Substantia nigra (tissue), 51 donors: ENCODE measurements at places on chromosomes 12 and 14.
A peak's percentile ranks its signal among the peaks of the same experiment; 100 is the strongest.

DNA sequence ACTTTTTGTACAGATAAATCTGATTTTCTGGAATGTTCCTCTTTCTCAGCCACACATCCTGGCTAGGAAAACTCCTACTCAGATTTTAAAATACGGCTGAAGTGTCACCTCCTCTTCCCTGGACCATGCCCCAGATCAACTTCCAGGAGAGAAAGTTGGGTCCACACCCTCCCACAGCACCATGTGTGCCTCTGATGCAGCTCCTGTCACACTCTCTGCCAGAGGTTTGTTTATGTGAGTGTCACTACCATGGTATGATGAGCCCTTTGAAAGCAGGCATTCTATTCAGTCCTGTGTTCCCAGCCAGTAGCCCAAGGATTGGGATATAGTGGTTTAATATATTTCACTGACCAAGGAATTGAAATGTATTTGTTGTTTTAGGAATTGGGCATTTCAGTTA, 287.2 kb upstream of the ATP2B1 start:
- no peak for DNase-seq

DNA sequence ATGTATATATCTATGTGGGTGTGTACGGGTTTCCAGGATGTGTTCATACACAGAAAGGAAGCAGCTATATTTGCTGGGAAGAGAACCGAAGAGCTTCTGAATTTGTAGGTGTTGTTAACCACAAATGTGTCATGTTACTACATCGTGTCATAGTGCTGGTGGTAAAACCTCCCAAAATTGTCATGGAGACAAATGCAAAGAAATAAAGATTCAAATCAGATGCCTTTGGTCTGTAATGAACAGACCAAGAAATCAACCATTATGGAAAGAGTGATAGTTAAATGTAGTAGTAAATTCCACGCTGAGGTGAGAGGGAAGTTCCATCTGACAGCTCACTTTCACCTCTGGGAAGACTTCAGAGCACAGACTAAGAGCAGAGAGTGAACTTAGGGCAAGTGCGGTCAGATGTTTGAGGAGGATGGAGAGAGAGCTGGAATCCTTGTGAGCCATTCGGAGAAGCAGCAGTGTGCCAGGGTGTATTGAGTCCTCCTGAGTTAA, 487.5 kb downstream of the TMEM121 start:
- DNase-seq = no peak

GRCh38 chr12:51798501-51798900, 50.0 kb downstream of the FIGNL2 start:
- no peak for DNase-seq

GRCh38 chr12:73612551-73612950, 925.1 kb upstream of the ATXN7L3B start:
- no peak for DNase-seq

- DNase-seq = no peak
Observed at GRCh38 chr12:82682851-82683261, 3.9 kb upstream of the TMTC2 start.

GRCh38 chr14:105168496-105168978, at the start of gene JAG2:
JAG2 (minus strand) TSS chr14:105168776; CDS start chr14:105168420, 356 bp downstream.
- peak; percentile 6 for DNase-seq

DNA sequence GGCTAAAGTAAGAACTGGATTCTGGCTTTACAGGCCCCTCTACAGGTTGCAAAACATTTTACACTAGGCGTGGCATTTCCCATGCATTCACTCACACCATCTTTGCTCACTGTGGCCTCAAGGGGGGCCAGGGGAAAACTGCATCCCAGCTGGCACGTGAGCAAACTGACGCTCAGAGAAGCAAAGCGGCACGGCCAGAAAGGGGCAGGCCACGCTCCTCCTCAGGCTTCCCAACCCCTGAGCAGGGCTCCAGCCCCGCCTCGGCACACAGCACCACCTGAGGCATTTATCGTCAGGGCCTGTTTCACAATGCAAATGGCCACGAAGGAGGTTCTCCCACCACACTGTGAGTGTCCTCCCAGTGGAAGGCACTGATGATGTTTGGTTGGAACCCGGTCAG, 90.8 kb downstream of the BCL11B start:
- DNase-seq = no peak

- DNase-seq = no peak
Observed at GRCh38 chr14:104393199-104393897, 186.2 kb upstream of the C14orf180 start.

DNA sequence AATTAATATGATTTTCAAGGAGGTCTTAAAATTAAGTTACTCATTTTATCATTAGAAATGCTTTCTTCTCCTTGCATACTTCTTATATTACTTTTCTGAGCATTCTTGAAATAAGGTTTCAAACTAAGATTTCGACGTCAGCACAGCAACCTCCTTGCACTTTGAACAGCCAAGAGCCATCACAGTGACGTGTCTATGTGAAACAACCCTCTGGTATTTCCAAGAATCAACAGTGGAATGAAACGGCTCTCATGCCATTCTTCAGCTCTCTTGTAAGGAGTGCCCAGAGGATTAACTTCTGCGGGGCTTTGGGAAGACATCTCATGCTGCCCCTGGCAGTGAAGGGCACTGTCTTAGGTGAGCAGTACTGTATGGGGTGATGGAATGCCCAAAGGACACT, 109.2 kb downstream of the EFCAB11 start:
- DNase-seq = no peak

DNA sequence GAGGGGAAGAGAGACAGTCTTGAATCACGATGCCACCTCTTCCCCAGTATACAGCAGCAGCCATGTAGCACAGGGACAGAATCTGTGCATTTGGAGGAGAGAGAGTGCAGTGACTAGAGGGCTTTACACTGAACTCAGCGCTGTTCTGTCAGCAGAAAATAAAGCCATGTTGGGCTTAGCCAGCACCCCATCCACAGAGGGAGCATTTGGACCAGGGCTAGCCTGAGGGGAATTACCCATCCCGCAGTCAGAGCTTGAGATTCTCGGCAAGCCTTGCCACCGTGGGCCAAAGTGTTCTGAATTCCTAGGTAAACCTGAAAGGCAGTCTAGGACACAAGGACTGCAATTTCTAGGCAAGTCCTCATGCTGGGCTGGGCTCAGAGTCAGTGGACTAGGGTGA, 120.4 kb upstream of the CNOT2 start:
- DNase-seq = no peak

- DNase-seq = no peak
Observed at GRCh38 chr12:130661486-130662255, 54.4 kb downstream of the RIMBP2 start.

GRCh38 chr14:104855532-104856090, 9.5 kb upstream of the CEP170B start:
- no peak for DNase-seq

DNA sequence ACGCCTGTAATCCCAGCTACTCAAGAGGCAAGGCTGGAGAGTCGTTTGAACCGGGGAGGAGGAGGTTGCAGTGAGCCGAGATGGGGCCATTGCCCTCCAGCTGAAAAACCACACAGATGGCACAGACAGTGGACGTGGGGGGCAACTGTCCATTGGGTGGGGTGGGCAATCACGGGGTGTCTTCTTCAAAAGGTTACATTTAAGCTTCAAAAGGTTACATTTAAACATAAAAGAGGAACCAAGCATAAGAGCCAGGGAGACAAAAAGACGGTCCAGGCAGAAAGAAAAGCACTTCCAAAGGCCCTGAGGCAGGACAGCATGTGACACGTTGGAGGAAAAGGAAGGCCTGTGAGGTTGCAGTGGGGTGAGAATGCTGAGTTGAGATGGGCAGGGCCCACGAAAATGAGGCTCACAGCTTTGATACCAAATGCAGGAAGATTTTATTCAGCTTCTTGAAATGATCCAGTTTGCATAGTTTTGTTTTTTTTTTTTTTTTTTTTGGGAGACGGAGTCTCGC, 10.7 kb downstream of the SCARB1 start:
- DNase-seq = no peak

- DNase-seq = no peak
Observed at GRCh38 chr12:55663391-55663790, 26.7 kb downstream of the OR10P1 start.

DNA sequence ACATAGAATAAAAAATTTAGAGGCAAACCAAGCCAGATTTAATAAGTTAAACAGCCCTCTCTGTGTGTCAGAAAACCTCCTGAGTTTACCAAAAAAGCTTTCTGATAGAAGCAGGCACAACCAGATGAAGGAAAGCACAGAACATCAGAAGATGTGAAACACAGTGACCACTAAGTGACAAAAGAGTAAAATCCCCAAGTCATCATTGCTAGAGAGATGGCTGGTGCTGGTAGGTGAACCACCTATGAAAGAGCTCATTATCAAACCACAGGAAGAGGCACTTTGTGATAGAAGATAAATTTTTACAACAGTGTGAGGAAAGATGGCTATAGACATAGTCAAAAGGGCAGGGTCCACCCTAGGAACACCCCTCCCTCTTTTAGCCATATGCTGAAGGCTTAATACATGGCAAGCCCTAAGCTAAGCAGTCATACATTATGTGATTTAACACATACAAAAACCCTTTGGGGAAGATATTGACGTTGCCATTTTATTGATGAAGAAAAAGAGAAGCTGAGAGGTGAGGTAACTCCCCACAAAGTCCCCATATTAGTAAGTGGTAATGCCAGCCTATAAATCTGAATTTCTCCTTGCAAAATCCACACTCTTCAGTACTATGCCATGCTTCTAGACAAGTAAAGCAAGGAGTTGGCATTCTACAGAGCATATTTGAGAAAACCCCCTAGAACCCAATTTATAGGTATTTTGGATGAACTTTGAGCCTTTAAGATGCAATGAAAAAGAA, 449.9 kb downstream of the LRIG3 start:
- no peak for DNase-seq

DNA sequence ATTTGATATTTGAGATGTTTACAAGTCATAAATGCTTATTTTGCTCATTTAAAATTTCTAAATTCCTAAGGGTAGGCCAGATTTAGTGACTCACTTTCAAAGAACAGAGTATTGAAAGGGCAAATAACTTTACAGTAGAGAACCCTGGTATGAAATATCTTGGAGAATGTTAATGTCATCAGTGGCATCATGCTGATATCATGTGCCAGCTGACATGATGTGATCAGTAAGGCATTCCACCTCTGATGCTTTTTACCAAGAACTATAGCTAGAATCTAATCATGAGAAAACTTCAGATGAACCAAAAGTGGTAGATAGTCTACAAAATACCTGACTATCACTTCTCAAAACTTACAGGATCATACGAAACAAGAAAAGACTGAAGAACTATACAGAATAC, 2.9 kb upstream of the FLRT2 start:
- no peak for DNase-seq

DNA sequence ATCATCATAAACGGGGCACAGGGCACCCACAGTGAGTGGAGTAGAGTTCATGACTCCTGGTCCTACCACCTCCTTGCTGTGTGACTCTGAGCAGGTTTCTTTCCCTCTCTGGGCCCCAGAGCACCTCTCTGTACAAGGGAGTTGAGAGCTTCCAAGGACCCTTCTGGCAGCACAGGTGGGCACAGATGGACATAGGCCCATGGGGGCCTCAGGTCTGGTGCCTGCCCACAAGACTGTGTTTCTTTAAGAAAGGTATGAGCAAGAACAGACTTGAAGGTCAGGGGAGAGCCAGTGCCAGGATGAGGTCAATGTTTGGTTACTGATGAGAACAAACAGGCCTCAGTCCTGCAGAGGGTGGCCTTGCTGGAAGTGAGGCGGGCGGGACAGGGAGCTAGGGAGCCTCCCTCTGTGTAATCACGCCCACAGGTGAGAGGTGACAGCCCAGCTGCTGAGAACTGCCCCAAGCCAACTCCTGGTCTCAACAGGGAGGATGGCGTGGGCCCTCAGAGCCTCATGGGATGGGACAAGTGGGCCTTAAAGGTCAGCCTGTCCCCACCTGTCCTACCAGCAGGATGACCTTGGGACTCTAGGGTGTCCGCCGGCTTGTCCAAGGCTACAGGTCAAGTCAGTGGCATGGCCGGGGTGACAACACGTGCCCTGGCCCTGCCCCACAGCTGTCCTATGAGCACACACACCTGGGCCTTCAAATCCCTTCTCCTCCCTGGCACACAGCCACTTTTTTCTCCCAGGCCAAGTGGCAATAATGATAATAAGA, 49.1 kb downstream of the CCDC85C start:
- no peak for DNase-seq

GRCh38 chr14:60014402-60014801, 77.3 kb upstream of the PCNX4 start:
- no peak for DNase-seq

DNA sequence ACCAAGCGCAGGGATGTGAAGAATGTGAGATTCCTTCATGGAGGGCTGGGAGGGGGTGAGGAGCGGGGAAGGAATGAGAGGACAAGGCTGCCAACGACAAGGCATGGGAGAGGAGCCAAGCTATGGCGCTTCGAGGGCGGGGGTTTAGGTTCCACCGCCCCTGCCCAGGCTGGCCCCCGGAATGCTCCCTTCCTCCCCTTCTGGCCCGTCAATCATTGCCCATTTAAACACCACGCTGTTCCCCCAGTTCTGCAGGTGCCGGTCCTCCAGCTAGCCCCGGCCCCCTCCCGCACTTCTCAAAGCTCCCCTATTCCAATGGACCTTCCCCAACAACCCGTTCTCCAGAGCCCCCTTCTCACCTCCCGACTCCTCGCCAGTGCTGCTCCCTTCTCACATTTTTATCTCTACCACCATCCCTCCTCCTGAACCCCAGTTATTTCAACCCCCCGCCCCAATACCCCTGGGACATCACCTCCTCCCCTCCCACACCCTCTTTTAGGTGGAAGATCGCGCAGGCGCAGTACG, 428 bp downstream of the RNF41 start:
- DNase-seq = peak; percentile 55

DNA sequence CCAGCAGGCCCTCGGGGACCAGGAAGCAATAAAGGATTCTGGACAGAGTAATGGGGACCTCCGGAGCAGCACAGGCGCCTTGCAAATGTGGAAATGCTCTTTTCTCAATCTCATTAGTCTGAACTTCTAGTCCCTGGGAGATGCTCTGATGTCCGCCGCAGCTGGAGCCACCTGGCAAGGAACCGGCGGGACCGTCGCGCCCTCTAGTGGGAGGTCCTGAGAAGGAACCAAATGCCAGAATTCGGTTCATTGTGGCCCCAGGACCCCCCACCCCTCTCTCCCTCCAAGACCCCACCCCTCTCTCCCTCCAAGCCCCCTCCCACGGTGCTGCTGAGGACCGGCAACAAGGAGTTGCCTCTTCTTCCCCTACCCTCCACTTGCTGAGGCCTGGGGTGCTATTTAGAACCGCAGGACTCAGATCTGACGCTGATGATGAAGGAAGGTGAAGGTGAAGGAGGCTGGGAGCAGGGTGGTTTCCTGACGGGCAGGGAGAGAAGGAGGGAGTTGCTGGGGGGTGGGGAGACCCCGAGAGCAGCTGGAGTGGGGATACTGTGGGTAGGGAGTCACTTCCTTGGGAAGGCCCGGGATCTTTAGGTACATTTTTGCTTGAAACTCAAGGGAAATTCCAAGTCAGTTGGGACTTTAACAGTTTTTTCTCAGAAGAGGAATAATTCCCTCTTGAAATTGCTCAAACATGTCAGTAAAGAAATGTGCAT, 42.5 kb downstream of the SMIM41 start:
- DNase-seq = peak; percentile 60

GRCh38 chr12:26713885-26714383, 119.1 kb downstream of the ITPR2 start:
- DNase-seq = no peak

DNA sequence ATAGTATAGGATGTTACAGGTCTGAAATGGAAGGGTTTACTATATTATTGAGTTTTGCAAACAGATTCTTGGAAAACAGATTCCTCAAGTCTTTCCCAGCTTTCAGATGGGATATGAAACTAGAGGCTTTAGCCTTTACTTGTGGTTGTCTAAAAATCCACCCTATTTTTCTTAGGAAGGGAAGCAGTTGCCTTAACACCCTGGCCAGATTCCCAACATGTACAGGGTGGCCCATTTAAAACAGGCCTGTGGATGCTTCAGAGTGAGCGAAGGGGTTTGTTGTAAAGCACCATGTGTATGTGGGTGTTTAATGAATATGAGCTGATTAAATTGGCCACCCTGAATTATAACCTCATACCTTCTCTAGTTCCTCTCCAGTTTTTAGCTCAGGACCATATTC, 415.9 kb downstream of the ZFP36L1 start:
- DNase-seq = no peak
